Activated naive CD4-positive, alpha-beta T cell (primary cell): ENCODE measurements at places on chromosomes 7 and 10.

DNA sequence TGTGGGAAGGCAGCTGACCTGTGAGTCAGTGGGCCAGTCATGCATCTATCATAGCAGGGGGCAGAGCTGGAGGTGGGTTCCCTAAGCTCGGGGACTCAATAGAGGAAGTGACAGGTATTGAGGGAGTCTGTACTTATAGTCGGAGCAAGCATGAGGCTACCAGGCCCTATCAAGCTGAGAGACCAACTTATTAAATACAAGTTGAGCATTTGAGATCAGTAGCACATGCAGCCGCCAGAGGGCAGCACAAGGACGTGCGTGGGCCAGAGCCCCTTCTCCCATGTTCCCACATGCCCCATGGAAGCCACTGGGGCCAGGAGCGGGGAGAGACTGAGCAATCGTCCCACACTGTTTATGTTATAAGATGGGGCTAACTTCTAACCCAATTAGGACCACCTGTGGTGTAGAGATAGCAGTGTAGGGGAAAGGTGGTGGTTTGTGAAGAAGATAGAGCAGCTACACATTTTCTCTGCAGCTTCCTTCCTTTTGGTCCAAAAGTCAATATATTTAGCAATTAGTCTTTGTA is 13.0 kb upstream of the STK31 start:
- DNase-seq, result peak; percentile 52

DNA sequence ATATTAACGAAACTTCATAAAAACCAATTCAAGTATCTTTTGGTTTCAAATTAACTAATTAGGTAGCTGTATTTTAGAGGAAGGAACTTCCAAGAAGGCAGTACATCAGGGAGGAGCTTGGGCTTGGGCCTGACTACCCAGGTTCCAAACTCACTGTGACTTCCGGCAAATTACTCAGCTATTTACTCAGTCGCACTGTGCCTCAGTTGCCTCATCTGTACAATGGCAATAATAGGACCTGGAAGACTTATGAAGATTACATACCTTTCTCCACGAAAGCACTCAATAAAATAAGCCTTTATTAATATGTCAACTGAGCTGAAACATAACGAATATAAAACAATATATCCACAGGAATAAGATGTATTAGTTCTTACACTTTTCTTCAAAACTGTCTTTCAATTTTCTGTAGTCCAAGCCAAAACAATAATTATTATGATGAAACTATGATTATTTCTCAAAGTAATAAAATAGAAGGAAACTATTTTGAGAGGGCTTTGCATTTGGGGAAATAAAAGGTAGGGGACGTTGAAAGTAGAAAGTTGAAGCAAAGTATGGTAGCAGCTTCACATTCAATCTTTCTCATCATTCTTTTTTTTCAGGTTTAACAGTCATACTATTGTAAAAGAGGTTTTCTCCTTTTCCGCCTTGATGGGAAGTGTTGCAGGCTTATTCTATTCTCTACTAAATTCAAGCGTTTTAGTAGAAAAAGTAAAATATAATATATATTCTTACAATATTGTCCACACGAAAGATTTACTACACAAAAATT is 10.5 kb upstream of the EBLN1 start:
- no peak for DNase-seq

DNA sequence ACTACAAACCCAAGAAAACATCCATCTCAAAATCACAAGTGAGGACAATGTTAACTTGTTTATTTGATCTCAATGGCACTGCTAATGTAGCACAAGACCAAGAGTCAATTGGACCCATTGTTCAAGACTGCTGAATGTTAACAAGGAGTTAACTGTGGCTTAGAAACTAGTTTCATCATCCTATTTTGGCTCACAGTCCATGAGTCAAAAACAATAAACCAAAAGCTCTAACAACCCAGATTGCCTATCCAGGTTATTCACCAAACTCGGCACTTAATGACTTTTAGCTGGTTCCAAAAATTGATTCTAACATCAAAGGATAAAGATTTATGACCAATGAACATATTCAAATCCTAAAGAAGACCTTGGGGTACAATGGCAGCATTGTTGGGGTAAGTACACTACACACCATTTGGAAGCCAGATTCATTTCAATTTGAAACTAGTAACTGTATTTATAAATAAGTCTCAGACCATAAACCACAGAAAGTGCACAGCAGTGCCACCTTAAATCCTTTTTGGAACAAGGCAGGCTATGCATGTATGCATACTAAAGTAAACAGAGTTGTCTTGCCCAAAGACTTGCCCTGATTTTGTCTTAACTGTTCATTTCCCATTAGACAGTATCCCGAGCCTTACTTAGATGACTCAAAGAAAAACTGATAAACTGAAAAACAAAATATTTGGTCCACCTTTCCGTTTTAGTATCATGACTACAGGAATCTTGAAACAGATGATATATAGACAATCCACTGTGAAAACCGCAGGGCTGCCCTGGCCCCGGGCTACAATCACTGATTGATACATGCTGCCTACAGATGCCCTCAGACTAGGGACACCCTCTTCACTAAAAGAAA is 84.5 kb downstream of the SRPK2 start:
- no peak for DNase-seq

DNA sequence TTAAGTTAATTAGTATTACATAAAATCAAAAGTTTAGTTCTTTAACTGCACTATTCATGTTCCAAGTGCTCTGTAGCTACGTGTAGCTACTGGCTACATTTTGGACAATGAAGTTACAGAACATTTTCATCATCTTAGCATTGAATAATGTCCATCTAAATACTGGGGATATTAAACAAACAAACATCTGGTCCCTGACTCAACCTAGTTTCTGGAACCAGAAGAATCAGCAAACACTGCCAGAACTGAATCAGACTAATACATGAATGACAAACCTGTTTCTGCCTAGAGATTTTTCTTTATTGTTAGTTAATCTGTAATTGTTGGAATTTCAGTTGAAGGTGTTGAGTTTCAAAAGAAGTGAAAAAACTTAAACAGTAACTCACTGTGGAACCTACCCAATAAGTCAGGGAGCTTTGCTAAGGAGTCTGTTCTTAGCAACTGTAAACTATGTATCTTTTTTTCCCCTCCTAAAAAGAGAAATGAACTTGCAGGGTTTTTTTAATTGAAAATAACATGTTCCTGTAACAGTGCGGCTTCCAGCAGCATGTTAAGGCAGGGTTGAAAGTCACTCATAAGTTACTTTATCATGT is 58.3 kb downstream of the CDK13 start:
- DNase-seq, result no peak

DNA sequence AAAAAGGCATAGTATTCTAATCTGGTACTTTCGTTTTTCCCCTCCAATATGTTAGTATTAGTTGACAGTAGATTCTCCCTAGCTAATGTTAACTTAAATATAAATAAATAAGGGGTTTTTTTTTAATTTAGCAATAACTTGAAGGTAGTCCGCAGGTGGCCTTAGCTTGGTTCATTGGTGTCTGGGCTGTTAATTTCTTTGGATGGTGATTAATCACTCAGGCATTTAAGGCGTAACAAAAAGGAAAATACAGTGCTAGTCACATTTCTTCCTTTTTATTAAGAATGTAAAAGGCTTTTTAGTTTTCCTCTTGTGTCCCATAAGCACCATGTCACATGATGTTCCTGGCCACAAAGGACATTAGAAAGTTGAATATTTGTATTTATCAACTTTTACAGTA is 161.0 kb upstream of the POT1 start:
- no peak for DNase-seq

DNA sequence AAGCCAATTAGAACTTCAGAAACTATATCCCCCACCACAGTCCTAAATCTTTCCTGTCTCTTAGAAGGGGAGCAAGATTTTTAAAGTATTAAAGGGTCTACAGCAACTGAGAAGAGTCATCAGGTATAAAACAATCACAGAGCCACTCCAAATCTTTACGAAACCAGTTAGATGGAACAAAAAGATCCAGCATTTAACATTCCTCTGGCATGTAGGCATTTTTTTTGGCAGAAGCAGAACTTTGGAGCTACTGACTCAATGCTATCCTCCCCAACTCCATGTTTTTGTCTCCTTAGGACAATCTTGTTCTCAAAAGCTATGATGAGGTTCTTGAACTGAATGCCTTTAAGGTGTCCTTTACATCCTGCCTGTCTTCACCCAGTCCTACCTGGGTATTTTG is 333.3 kb downstream of the PRPF18 start:
- no peak for DNase-seq

DNA sequence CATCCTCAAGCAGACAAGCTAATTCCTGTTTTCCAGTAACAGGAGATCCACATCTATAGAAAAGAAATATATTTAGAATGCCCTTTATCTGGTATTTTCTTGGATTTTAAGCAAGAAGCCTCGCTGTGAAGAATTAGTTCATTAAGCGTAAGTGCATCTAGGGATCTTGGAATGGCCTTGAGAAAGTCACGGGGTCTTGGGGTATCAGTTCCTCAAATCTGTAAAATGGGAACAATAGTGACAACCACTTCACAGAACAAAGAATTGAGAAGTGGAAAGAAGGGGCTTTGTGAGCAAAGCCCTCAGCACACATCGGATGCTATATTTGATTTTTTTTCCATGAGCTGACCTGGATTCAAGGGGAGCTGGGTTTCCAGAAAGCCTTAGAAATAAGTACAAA is 32.3 kb upstream of the WDFY4 start:
- no peak for DNase-seq

GRCh38 chr7:16985621-16986020 is 103.8 kb upstream of the AGR3 start:
- DNase-seq, result no peak

- no peak for DNase-seq
Measured at GRCh38 chr7:127187740-127188139, 65.0 kb downstream of the GRM8 start.

DNA sequence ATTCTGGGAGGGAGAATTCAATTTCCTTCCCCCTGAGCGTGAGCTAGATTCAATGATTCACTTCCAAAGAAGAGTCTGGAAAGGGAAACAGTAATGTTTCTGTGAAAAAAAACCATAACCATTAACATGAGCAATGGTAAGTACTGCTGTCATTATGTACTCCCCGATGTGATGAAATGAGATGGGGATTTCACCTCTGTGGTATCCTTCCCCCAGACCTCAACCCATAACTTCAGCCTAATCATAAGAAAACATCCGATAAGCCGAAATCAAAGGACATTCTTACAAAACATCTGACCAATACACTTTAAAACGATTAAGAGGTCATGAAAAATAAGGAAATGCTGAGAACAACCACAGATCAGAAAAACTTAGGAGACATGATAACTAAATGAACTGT is 27.2 kb downstream of the EZH2 start:
- DNase-seq, result no peak

GRCh38 chr7:96855139-96855538 is 145.5 kb upstream of the SEM1 start:
- DNase-seq, result no peak

DNA sequence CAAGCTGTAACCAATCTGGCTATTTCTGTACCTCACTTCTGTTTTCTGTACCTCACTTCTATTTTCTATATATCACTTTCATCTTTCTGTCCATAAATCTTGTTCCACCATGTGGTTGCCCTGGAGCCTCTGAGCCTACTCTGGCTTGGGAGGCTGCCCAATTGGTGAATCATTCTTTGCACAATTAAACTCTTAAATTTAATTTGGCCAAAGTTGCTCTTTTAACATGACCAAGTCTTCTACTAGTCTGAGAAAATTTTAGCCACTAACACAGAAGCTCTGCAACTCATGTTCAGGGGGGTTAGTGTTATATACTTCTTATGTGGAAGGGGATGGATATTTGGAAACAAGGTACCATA is 503.5 kb downstream of the KIF20B start:
- DNase-seq, result no peak

DNA sequence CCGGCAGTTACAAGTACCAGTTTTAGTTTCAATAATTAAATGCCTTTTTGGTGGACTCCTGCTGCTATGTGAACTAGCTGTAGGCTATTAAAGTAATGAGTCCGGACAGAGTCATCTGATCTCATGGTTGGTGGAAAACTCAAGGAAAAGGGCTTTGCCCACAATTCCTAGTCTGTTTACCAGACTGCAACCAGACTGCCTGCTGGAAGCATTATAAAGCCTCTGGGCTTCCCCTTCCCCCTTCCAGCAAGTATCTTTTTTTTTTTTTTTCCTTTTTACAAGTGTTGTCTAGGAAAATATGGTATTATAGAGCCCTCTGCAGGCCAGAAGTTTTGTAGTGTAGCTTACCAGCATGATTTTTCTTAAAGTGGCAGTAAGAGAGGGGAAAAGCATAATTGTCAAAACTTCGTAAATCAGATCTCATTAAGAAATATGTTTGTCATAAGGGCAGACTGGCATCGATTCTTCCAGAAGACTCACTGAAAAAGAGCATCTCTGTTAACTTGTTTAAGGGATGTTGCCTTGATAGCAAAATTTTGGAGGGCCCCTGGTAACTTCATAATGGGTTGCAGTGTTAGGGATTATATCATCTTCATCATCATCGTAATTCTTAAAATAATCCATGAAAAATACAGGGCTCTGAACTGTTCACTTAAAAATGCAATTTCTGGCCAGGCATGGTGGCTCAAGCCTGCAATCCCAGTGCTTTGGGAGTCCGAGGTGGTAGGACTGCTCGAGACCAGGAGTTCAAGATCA is 181.3 kb downstream of the TAX1BP1 start:
- no peak for DNase-seq

GRCh38 chr10:74103560-74104258 is 46.9 kb downstream of the AP3M1 start:
- no peak for DNase-seq

- no peak for DNase-seq
Measured at GRCh38 chr7:30567081-30567480, 27.6 kb upstream of the GARS1 start.

DNA sequence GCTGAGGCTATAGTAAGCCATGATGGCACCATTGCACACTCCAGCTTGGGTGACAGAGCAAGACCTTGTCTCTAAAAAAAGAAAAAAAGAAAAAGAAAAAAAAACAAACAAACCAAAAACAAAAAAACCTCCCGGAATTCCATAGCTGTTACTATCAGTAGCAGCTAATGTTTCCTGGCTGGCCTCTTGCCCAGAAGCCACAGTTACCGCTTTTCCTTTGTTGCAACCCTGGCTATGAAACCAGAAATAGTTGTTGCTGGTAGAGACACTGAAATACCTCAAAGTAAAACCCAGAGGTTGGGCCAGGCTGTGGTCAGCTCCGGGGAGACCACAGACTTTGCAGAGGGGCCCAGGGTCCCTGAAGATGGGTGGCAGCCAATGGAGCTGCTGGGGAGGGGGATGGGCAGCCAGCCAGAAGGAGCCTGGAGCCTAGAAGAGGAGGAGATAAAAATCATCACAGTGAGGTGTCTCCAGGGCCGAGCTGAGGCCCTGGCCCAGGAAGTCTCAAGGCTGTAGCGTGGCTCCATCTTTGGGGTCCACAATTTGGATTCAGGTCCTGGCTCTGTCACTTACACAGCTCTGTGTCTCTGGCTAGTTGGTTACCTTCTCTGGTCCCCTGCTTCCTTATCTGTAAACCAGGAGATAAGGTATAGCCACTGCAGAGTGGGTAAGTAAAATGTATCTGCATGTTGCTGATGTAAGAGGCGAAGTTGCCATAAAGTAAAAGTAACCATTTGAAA is 3.4 kb upstream of the CHST12 start:
- DNase-seq, result no peak

DNA sequence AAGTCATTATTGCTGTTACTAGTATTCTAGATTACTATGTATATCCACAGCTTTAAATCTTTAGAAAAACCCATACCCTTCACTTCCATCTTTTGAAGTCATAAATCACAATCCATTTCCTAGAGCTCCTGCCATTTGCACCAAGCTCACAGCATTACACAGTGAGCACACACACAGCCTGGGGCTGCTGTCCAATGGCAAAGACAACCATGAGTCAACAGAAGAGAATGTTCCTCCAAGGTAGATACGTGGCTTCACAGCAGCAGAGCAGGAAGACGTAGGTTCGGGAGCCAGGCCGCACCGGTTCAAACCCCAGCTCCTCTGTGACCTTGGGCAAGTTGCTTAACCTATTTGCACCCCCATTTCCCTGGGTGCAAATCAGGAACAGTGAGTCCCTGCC is 234.6 kb downstream of the DIP2C start:
- no peak for DNase-seq
